ENCODE measurements at places on chromosomes 1 and 21. TPM values are rescaled to one million over a fixed set of nuclear protein-coding genes. Genes with fewer than 3 reads are reported as not detected.

GRCh38 chr1:203569490-203570318 is 56.9 kb upstream of the ATP2B4 start:
- no peak for DNase-seq

GRCh38 chr1:13706046-13706445 is 6.1 kb downstream of the PRDM2 start:
- no peak for DNase-seq

- DNase-seq, result no peak
These were observed 168.5 kb upstream of the ZC3H12A start for GRCh38 chr1:37305841-37306240.

GRCh38 chr1:179742291-179742690 is 800 bp upstream of the FAM163A start:
- DNase-seq, result no peak

GRCh38 chr1:109370712-109371340 is 26.9 kb downstream of the SORT1 start:
- DNase-seq, result no peak

The ADAMTS4 gene
- total RNA-seq, result 0.14 TPM

The SH3D21 gene
- 1.3 TPM for total RNA-seq

The DAB1 gene
- 0.17 TPM for total RNA-seq

- no peak for DNase-seq
These were observed 23.0 kb downstream of the RGS1 start for GRCh38 chr1:192598589-192598988.

The SEMA4A gene
- 0.29 TPM for total RNA-seq

Data from NCI-H460 (cell line).